Activated CD4-positive, alpha-beta T cell treated with anti-CD3 and anti-CD28 coated beads, Interleukin-2, Interleukin-6, amounts not matched to agents 100 ng/mL and 50 ng/mL, durations not matched to agents 16 hours and 8 hours (primary cell): ENCODE measurements at places on chromosomes 6 and 20.

DNA sequence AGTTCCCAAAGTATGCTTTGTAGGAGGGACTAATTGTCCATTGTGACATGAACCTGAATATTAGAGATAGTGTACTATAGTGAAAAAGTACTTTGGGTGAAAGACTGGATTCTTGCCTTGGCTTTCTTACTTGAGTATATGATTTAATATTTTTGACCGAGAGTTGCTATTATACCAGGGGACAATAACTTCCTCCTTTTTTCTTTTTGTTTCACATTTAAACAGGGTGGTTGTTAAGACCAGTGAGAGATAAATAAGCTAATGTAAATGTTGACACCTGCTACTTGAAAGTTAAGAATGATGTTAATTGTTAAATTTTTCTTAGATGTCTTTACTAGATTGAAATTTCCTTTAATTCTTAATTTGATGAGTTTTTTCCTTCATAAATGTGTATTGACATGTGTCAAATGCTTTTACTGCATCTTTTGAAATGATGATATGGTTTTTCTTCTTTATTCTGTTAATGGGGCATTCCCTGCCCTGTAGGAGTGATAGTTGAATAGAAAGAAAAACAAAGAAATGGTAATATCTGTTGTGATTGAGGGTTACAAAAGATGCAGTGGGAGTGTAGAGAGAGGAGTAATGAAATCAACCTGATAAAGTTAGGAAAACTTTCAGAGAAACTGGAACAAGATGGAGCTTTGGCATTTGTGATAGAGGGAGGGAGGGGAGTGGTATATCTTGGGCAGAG, 48.4 kb downstream of the ZFAND3 start:
- DNase-seq = no peak

DNA sequence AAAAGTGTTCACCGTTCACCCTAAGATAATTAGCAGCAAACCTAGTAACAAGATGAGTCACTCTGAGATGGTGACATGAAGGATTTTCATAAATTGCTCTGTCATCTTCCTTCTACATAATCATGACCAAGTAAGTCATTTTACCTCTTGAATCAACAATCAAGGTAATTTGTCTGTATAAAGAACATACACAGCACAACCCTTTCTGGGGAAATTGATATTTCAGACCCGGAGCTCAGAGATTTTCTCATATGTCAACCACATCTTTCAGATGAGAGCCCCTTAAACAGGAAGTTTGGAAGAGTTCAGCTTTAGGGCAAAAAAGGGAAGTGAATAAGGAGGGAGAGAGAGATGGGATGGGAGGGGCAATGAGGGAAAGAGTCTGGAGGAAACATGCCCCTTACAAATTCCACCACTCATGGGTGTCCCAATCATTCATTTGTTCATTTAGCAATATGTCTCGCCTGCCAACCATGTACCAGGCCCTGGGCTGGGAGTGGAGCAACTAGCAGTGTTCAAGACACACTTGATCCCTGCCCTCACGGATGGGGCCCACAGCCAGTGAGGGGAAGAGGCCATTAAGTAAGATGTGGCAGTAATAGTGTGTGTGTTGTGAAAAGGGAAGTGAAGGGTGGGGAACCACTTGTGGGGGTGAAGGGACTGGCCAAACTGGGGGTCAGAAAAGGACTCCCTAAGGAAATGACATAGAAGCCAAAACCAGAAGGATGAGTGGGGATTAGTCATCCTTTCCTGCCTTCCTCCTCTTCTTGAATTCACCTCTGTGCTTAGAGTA, 190.9 kb downstream of the MAFB start:
- DNase-seq = peak; percentile 17

GRCh38 chr6:110325197-110325596, 33.0 kb downstream of the METTL24 start:
- DNase-seq = no peak

GRCh38 chr6:38987503-38987902, 61.1 kb upstream of the GLP1R start:
- DNase-seq = no peak

GRCh38 chr6:121540210-121540609, 104.8 kb downstream of the GJA1 start:
- DNase-seq = no peak

GRCh38 chr6:90343576-90343975, 46.9 kb upstream of the BACH2 start:
- no peak for DNase-seq

DNA sequence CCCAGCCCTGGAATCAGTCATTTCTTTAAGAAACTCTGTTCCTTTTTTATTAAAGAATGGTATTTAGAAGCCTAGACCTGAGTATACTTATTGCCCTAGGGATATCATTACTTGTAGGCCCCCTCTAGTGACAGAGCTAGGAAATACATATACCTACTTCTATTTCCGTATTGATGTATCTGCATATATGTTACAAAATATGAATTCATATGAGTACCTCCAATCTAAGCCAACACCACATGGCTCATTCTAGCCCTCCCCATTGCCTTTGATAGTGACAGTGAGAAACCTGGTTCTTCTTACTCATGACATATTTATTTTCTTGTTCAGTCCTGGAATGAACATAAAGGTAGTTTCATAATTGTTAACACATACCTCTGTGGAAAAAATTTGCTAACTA, 137.2 kb downstream of the FARS2 start:
- peak; percentile 73 for DNase-seq

DNA sequence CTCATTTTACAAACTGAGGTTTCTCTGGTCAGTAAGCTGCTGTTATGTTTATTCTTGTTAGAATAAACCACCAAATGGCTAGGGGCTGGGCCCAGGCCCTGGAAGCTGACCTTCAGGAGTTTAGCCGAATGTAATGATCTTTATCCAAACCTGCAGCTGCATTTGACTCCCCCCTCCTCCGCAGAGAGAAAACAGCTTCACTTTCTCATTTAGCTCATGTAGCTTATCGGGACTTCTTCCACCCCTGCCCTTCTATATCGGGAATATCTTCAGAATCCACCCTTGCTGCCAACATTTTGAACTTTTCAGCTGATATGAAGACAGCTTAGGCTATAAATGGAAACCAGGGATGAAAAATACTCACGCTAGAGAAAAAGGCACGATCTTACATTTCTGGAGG, 102.6 kb downstream of the ZMYND8 start:
- DNase-seq = no peak

GRCh38 chr6:131807321-131807643, 538 bp upstream of the ENPP1 start:
- DNase-seq = no peak

GRCh38 chr6:40355532-40355931, 231.6 kb downstream of the LRFN2 start:
- DNase-seq = no peak

GRCh38 chr6:33384581-33385020, 7.0 kb upstream of the KIFC1 start:
- DNase-seq = no peak

DNA sequence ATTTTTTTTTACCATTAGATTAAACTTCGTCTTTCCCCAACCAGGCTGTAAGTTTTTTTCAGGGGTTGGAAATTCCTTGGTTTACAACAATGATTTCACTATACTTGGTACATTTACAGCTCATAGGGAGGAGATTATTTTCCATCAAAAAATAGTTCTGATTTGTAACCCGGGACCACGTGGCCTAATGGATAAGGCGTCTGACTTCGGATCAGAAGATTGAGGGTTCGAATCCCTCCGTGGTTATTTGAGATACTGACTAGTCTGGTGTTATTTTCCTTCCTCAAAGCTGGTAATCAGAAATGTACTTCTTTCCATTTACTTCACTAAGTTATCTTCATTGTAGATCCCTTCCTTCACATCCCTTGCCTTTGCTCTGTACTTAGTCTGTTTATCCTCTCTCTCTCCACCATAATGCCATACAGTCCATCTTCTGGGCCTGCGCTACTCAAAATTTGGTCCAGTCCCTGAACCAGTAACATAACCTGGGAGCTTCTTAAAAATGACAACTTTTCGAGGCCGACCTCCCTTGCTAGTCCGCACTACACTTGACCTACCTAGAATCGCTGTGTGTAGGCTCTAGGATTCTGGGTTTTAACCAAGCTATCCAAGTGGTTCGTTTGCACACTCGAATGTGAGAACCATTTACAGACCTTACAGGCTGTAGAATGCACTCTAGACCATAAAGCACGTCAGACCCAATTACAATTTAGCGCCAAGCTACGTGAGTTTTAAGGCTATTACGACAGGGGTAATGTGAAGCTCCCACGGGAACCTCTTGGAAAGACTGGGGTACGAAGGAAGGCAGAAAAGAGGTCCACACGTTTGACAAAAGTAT, 42.1 kb upstream of the BTN3A2 start:
- peak; percentile 92 for DNase-seq

GRCh38 chr20:59062081-59062480, 19.5 kb upstream of the PRELID3B start:
- DNase-seq = no peak

- peak; percentile 51 for DNase-seq
Measured at GRCh38 chr6:85464260-85464644, 14.4 kb downstream of the NT5E start.

GRCh38 chr20:60903325-60903971, 348.6 kb upstream of the CDH4 start:
- no peak for DNase-seq

GRCh38 chr20:63586797-63587196, 12.8 kb upstream of the HELZ2 start:
- no peak for DNase-seq
